Osteoblast (primary cell): ENCODE measurements at places on chromosomes 3 and 15.

- peak; percentile 4 for DNase-seq
These were observed 60.6 kb downstream of the TCF12 start for GRCh38 chr15:56978898-56979662.

- peak; percentile 82 for DNase-seq
These were observed 219.8 kb upstream of the TOPAZ1 start for GRCh38 chr3:44021651-44022594.

DNA sequence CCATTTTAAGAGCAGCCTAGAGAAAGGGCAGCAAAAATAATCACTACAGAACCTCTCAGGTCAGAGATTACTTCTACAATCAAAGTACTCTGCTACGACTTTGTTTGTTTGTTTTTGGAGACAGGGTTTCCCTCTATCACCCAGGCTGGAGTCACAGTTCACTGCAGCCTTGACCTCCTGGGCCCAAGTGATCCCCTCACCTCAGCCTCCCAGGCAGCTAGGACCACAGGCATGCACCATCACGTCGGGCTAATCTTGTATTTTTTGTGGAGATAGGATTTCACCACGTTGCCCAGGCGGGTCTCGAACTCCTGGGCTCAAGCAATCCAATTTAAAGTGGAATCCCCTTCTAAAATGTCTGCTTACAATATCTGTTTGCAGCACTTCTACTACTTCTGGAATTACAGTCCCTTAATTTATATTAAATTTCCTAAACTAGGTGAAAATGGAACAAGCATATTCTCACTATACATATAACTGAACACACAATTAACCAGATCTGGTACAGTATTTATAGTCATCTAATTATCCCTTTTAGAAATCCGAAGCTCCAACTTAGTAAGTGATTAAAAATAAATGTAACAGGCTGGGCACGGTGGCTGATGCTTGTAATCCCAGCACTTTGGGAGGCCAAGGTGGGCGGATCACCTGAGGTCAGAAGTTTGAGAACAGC lies 4.4 kb downstream of the UACA start:
- no peak for DNase-seq

GRCh38 chr3:31932990-31933389 lies 48.1 kb downstream of the OSBPL10 start:
- DNase-seq: no peak
